ENCODE measurements at places on chromosomes 3 and 15. TPM values are rescaled to one million over a fixed set of nuclear protein-coding genes. Genes with fewer than 3 reads are reported as not detected.

Gene SIN3A
- 96.4 TPM for total RNA-seq

DNA sequence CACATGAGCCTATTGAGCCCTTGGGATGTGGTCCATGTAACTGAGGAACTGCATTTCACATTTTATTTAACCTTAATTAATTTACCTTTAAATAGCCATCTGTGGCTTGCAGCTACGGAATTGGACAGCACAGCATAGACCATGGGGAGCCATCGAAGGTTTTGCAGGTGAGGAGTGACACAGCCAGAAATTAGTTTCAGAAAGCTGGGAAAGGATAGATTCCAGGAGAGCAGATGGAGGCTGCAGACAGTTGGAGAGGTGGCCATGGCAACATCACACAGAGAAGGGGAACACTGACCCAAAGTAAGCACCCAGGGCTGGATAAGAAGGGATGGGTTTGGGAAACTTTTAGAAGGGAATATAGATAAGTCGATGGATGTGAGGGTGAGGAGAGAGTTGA, 100.1 kb upstream of the SLC6A11 start:
- DNase-seq = no peak

Gene GXYLT2
- 7.4 TPM for total RNA-seq

DNA sequence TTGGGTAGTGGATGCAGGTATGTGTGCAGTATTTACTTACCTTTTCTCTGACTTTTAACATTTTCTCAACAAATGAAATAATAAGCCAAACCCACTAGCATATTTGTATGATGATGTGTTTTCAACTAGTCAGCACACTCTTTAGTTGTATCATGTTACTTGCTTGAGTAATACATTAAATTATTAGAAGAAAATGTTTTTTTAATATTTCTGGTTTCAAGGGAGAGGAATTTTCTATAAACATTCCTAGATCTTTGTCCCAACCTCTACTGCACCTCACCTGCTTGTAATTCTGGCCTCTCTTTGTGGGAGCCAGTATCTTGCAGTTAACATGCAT, 161.8 kb upstream of the CBLB start:
- DNase-seq = no peak

DNA sequence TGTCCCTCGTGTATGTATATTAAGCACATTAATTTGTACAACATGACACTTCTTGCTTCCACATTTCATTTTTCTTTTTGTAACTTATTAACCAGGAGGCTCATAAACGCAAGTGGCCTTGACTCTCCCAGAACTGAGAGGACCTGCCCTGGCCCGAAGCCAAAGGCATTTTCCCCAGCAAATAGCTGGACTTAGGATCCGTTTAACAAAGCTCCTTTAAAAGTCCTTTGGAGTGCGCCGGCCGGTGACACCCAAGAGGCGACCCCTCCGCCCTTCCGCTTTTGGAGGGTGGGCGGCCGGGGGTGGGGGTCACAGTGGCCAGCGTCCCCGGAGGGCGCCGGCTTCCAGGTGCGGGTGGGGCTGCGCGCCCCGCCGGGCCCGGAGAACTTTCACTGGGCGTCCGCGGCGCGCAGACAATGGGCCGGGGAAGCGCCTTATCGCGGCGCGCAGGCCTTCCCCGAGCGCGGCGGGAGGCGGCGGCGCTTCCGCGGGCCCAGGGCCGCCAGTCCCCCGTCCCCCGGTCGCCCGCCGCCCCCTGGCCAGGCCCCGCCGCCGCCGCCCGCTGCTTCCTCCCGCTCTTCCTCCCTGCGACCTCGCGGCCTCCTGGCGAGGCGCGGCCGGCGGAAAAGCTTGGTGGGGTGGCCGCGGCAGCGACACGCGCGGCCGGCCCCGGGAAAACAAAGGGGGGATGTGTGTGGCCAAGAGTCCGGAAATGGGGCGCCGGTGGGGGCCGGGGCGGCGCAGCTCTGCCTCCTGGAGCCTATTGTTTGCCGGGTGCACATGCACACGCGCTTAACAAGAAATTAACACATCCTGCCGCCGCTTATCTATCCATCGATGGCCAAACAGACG, 613.4 kb downstream of the MCTP2 start:
- DNase-seq = peak; percentile 41

DNA sequence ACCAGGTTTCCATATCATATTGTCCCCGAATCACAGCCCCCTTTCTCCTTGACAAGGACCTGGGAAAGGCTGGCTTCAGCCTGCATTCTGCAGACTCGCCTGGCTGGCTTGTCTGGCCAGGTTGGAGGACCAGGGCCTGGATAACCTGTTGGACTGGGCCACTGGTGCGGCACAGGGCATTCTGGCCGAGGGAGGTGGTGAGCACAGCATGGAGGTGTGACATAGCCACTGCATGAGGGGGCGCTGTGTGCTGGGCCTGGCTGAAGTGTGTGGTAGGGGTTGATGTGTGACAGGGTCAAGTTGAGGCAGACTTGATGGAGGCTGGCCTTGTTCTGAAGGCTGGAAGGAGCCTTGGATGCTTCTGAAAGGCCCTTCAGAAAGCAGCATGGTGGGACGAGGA, 2.9 kb downstream of the ESYT3 start:
- no peak for DNase-seq

GRCh38 chr3:139044366-139045210, at the start of gene PRR23C:
Gene PRR23C (minus strand): TSS chr3:139044892. CDS start chr3:139044620, 272 bp downstream.
- no peak for DNase-seq

GRCh38 chr3:188294113-188294512, 140.2 kb downstream of the LPP start:
- no peak for DNase-seq

DNA sequence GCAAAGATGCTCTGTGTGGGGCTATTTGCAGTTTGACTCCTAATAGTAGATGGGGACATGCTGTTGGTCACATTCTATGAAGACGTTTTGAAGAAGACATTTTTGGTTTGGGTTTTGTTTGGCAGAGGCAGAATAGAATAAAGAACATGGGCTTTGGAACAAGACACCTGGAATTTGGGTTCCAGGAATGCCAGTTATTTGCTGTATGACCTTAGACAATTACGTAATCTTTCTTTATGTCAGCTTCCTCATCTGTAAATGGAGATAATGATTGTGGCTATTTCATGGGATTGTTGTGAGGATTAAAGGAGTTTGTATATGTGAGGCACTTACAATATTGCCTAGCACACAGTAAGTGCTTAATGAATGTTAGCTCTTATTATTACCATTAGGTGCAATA, 91.6 kb downstream of the MESD start:
- no peak for DNase-seq

GRCh38 chr3:51995346-51996163, at the start of gene RPL29:
Gene RPL29 (minus strand): TSS chr3:51995895. CDS start chr3:51995461, 434 bp downstream.
- DNase-seq = peak; percentile 71

DNA sequence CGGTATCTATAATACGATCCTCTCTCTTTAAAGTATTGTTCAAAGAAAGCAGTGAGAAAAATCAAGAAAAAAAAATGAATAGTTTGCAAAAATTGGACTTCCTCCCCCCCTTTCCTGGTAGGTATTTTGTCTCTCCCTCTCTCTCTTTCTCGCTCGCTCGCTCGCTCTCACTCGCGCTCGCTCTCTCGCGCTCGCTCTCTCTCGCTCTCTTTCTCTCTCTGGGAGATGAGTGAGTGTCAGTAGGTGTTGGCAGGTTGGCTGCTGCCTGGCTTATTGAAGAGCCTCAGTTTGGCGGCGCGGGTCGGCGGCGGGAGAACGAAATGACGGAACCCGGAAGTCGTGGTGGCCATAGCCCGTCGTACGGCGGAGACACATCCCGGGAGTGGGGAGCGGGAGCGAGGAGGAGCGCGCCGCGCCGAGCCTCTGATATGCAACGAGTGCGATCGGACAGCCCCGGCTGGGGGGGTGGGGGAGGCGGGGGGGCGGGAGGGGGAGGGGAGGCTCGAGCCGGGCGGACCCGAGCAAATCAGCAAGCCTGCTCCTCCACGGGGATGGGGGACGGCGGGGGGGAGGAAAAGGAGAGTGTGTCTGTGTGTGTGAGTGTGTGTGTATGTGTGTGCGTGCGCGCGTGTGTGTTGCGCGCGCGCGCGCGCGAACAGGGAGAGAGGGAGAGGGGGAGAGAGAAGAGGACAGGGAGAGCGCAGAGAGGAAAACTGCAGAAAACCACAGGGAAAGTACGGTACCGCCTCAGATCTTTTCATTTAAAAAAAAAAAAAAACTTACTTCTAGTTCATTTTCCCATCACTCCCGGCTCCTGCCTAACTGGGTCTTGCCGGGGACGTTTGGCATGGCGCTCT, at the start of gene MEIS2:
Gene MEIS2, minus strand, starts transcription at position 441 of the 857 bp plus-strand sequence. CDS start 1,083 bp downstream, outside the sequence.
- DNase-seq = peak; percentile 78

DNA sequence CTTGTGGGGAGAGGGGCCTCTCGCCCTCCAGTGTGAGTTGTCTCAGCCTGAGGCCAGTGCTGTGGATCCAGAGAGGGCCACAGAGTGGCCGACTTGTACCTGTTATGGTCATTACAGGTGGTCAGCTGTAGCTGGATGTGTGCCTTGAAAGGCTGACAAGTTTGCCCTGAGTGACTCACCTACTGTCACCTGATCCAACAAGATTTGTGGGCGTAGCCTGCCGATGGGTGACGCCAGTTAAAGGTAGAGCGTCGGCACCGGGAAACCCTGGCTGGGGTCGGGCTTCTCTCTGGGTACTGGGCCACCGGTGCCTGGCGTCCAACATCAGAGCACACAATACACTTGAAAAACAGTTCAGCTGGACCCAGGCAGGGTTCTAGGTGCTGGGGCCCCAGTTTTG, 2.8 kb upstream of the ISG20 start:
- DNase-seq = no peak

- no peak for DNase-seq
These were observed 69.3 kb downstream of the NTRK3 start for GRCh38 chr15:88187195-88187594.

- no peak for DNase-seq
These were observed 44.2 kb upstream of the IGDCC4 start for GRCh38 chr15:65466901-65467300.

- no peak for DNase-seq
These were observed 282.5 kb upstream of the TRIM42 start for GRCh38 chr3:140395134-140396075.

DNA sequence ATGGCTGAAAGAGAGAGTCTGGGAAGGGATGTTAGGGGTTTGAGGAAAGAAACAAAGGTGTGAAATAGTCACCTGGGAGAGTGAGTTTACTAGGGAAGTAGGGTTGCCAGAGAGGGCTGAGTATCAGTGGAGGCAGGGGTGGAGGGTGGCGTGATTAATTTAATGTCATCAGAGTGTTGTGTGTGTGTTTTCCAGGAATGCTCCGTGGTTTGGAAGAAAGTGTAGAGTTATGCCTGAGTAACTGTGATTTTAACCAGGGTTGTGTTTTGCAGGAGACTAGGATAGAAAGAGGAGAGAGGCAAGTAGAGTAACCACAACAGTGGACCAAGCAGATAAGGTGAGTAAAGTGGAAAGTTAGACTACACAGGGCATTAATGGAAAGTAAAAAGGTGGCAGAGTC, 27.2 kb downstream of the PLD1 start:
- no peak for DNase-seq

- DNase-seq = no peak
These were observed 45.8 kb upstream of the CCDC174 start for GRCh38 chr3:14605744-14606143.

GRCh38 chr3:36868614-36869436, 76.0 kb downstream of the TRANK1 start:
- DNase-seq = peak; percentile 18

GRCh38 chr15:72735111-72735510, 48.4 kb downstream of the ADPGK start:
- no peak for DNase-seq

DNA sequence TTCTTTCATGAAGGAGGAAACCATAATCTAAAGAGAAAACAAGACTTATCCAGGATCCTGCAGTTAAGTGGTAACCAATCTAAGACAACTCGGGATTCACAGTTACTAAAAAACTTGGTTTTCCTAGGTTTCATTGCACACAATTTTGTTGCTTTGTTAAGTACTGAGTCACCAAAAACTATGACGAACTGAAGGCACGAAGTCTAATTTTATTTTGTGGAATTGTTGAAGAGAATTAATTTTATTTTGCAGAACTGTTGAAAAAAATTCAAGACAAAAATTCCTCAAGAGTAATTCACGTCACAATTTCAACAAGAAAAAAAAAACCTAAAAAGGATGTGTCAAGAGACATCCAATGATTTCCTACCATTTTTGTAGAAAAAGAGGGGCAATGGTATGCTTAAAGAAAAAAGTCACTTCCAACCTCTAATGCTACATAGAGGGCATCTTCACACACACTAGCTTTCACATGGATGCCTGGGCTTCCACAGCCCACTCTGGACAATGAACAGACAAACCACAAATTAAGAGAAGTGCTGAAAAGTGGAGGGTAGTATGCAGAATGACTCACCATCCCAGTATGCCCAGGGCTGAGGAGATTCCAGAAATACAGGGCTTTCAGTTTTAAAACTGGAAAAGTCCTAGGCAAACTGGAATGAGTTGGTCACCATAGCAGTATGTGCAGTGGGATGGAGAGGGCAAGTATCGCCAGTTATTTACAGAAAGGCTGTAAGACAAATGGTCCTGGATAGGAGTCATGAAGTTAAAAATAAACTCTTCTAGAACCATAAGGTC, 29.2 kb downstream of the PLOD2 start:
- DNase-seq = no peak

Gene LRTM1
- not detected for total RNA-seq

Gene STAC
- total RNA-seq = 1.2 TPM

GRCh38 chr3:147425388-147425850, 16.3 kb downstream of the ZIC1 start:
- DNase-seq = no peak

DNA sequence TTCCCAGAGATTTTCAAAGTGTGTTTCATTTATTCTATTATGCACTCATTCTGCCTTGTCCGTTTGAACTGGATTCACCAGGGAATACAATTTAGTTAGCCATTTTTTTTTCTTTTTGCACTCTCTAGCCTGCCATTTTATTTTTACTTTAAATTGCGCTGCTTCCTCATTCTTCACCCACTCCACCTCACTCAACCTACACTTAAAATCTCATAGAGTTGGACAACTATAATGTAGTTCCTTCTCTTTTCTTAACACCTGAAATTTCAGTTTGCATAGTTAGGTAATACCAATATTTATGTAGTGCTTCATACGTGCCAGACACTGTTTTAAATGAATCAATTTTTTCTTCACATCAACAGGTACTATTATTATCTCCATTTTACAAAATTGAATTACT, 42.4 kb upstream of the CMC1 start:
- no peak for DNase-seq

Gene IQCF5
- not detected for total RNA-seq

DNA sequence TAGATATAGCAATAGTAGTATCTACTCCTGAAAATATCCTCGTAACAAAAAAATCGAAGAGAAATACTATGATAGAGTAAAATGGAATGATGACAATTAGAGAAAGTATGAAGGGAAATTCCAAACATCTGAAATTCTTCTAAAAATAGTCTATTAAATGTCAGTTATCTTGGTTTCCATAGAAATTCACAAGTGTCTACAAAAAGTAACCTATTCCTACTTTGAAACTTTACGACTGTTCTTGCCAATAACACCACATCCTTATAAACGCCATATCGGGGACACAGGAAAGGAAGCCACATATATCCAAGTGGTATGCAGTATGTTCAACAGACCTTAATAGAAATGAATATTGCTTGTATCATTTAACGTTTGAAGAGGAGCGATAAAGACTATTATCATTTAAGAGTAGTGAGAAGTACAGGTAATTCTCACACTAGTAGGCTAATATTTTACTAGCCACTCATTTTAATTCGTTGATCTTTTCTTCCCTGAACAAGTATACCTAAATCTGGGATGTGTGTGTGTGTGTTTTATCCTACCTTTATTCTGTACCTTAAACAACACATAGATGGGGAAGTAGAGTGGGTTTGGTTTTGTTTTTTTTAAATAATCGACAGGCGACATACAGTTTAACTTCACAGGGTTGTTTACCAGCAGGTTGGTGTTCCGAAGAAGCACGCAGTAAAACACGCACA, 1.2 kb downstream of the GPR176 start:
- no peak for DNase-seq
